Aorta (tissue), 5 donors: ENCODE measurements at places on chromosomes 11 and 22.

DNA sequence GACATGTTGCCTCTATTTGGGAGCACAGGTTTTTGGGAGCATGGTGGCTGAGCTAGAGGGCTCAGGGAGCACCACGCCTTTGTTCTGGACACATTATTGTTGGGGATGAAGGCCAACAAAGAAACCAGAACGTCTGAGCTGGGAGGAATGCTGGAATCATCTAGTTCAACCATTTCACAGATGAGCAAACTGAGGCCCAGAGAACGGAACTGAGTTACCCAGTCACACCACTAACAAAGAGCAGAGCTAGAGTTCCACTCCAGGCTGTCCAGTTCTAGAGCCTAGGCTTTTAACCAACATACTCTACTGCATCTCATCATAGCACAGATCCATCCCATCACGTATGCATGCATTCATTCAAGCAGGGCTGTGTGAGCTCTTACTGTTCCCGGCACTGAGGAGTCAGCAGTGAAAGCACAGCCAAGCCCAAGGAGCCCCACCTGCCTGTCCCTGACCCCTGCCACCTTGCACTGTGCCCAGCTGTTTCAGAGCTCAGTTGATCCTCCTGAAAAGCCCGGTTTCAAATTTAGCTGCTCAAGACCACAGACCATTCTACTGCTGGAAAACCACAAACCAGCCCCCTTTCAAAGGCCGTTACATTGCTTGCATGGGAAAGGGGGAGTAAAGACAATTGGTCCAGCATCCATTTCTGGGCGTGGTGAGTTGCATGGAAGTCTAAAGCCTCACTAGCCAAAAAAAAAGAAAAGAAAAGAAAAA, 16.9 kb upstream of the TCF20 start:
- DNase-seq: no peak

GRCh38 chr22:24432059-24432853, 4.9 kb downstream of the ADORA2A start:
- peak; percentile 71 for DNase-seq

DNA sequence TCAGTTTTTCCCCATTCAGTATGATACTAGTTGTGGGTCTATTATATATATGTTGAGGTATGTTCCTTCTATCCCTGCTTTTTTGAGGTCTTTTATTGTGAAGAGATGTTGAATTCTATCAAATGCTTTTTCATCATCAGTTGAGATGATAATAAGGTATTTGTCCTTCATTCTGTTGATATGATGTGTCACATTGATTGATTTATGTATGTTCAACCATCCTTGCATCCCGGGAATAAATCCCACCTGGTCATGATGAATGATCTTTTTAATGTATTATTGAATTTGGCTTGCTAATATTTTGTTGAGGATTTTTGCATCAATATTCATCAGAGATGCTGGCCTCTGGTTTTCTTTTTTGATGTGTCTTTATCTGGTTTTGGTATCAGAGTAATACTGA, 26.0 kb downstream of the ENDOD1 start:
- DNase-seq: no peak

DNA sequence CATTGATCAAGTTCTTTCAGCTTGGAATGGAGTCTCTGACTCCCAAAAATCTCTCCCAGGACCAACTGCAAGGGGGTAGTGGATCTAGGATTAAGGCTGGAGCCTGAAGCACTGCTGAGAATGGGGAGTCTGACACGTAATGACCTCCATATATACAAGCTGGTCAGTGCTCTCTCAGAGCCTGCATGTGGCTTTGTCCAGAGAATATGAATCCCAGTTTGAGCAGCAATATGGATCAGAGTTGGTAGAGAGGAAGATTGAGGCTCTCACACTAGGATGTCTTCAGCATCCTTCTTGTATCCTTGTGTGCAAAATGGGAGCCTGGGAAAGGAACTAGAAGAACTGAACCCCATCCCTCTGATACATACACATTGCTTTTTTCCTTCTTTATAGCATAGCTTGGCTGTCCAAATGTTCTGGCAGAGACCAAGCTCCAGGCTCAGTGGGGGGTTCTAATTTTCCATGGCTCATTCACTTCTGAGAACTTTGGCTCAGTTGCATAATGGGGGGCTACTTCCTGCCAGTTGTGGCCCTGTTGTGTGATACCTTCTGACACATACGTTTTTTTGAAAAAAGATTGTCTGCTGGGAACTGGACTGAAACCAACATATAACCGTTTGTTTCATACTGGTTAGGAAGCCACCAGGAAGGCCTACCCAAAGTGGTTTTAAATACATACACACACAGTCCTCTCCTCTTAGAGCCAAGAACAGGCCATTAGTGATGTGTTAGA, 138.2 kb downstream of the ETS1 start:
- DNase-seq: no peak

DNA sequence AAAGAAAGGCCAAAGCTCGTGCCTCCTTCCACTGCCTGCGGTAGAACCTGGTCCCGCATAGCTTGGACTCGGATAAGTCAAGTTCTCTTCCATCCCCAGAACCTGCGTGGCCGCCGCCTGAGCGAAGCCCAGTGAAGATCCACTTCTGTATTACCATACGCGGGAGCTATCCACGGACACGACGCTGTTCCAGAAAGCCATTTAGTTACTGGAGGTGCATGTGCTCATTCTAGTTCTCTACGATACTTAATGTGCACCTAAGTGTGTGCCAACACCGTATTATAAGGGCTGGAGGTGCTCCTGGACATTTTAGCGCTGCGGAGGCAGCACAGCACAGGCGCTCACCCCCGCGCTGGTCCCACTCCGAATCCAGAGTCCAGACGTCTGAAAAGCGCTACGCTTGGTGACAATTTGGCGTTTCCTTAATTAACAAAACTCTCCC, 1.4 kb downstream of the WT1 start:
- DNase-seq: no peak

DNA sequence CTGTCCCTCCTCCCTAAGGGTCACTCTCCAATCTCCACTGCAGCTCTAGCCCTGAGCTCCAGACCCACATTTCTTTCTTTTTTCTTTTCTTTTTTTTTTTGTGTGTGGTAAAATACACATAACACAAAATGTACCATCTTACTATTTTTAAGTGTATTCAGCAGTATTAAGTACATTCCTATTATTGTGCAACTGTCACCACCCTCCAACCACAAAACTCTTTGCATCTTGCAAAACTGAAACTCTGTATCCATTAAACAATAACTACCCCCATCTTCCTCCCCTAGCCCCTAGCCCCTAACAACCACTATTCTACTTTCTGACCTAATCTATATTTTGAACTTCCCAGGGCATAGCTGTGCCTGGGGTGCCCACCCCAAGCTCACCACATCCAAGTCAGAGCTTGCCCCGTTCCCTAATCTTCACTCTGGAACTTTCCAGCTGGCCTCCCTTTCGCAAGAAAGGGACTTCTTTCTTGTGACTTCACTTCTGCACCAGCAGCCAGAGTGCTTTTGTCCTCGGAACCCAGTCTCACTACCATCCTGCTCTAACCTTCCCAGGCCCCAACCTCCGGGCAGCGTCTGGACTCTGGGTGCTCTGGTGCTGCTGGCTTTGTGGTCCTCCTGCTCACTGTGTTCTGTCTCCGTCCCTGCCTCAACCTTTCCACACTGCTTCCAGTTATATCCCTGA, 30.7 kb downstream of the PARVG start:
- DNase-seq: no peak

DNA sequence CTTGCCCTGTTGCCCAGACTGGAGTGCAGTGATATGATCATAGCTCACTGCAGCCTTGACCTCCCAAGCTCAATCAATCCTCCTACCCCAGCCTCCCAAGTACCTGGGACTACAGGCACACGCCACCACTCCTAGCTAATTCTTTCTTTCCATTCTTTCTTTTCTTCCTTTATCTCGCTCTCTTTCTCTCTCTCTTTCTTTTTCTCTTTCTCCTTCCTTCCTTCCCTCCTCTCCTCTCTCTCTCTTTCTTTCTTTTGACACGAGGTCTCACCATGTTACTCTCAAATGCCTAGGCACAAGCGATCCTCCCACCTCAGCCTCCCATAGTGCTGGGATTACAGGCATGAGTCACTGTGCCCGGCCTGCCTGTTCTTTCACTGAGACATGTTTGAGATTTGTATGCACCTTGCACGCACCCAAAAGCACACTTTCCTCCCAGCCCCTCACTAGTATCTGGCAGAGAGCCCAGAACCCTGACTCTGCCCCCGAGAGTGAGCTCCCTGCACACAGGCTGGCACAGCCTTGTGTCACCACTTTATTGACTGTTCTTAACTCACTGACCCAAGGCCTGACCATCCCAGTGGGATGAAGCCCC, 56.8 kb downstream of the CD6 start:
- no peak for DNase-seq

GRCh38 chr11:119759324-119759723, 30.3 kb upstream of the NECTIN1 start:
- DNase-seq: no peak

DNA sequence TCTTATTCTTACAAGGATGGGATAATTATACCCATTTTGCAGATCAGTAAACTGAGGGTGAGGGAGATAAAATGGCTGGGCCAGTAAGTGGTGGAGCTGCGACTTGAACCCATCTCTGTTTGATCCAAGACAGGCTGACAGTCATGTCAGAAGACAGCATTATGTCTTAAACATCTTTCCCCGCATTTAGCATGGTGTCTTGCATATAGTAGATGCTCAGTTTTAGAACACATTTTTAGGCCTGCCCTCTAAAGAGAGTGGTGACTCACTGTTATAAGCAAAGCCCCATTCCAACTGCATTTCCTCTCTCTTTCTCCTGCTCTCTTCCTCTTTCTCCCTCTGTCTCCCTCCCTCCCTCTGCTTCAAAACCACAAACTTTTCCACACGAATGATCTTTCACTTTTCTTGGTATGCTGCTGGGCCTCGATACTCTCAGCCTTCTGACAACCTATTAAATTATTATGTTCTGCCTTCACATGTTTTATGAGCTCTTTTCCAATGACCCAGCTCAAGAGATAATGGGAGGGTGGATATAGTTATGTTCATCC, 25.2 kb downstream of the CWC15 start:
- DNase-seq: no peak

GRCh38 chr11:30586251-30587144, at the start of gene MPPED2:
MPPED2 (minus strand) TSS chr11:30586353; CDS start chr11:30580373, 5,980 bp downstream.
- DNase-seq: peak; percentile 83

DNA sequence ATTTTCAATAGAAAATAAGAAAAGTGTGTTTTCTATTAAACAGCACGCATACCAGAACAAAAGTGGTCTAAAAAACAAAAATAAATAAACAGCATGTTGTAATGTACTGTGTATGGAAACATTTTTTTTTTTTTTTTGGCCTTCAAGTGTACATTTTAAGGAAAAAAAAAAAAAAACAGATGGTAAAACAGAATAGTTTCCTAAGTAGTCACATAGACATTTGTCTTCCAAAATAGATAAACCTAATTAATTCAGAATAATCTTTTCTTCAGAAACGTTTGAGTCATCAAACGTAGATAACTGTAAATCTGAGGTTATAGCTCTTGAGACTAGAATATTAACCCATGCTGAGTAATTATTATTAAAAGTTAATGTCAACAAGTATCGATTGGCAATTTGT, 396 bp upstream of the CFAP300 start:
- DNase-seq: no peak

GRCh38 chr22:22858559-22858937, 29.1 kb upstream of the IGLL5 start:
- no peak for DNase-seq

DNA sequence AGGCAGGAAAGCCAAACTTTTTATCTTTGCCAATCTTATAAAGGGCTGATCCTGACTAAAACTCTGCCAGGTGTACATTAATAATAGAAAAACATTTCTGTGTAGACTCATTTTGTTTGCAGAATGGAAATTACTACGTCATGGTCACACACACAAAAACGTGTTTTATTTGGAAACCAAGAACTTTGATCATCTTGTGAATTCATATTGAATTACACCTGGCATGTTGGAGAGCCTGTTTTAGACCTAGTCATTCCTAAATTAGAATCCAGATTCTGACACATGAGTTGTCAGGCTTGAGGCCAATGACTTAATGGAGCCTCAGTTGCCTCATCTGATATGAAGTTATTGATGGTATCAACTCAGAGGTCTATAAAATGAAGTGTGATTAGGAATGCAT, 235.6 kb upstream of the TENM4 start:
- no peak for DNase-seq

- DNase-seq: no peak
Observed at GRCh38 chr11:45772986-45773785, 31.8 kb upstream of the SLC35C1 start.

GRCh38 chr22:24961217-24961844, 8.8 kb downstream of the KIAA1671 start:
- no peak for DNase-seq

DNA sequence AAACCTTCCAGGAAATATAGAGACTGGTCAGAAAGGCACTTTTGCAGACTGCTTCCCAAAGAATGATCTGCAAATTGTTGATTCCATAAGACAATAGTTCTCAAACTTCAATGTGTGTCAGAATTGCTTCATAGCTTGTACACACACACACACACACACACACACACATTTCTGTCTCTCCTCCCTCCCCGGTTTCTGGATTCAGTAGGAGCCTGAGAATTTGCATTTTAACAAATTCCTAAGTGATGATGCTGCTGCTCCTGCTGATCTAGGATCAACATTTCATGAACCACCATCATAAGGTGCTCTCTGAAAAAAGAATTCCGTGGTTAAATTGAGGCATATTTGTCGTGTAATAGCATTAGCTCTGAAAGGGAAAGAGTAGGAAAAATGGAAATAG, 35.3 kb upstream of the FZD4 start:
- no peak for DNase-seq

DNA sequence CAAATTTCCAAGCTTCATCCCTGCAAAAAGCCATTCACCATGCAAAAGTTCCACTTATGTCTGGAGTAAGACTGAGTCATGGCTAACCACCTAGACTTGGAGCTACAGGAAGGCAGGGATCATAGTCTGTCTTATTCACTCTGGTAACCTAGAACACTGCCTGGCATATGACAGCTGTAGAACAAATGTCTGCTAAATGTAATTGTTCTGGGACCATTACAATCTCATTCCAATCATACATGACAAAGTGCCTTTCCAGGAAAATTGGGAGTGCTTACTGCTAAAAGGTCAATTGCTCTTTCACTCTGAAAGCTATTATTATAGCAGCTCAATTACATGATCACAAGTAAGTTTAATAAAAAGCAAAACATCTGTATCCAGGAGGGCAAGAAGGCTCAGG, 99.1 kb upstream of the CHRM4 start:
- DNase-seq: no peak

- no peak for DNase-seq
Observed at GRCh38 chr11:127288926-127289325, 288.4 kb upstream of the KIRREL3 start.

DNA sequence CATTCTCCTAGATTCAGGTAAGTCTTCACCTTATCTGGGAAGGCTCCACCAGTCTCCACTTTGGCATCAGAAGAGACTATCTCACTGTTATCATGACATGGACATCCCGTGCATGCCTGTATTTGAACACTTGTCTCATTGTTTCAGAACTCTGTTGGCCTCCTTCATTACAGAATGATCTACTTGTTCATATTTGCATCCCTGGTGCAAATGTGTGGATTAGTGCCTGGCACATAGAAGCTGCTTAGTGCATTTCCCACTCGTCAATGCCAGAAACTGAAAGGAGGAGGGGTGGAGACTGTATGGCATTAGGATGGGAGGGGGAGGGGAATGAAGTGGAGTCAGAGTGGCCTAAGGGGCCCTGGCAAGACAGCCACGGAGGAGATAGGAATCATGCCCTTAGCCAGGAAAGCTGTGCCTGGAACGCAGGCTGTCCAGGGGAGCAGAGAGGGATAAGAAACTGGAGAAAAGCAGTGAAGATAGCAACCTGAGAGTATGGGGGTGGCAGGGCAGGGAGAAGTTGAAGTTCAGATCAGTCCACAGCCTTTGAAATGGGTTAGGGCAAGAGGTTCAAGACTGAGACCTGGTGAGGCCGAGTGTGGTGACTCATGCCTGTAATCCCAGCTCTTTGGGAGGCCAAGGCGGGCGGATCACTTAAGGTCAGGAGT, 53.8 kb upstream of the CAPRIN1 start:
- no peak for DNase-seq

GRCh38 chr22:39518144-39518786, 2.1 kb upstream of the ATF4 start:
- DNase-seq: peak; percentile 7
